Epithelial cell of esophagus (primary cell): ENCODE measurements at places on chromosomes 5 and 9.

- DNase-seq: peak; percentile 3
Measured at GRCh38 chr5:1161833-1162229, 39.6 kb upstream of the SLC6A19 start.

DNA sequence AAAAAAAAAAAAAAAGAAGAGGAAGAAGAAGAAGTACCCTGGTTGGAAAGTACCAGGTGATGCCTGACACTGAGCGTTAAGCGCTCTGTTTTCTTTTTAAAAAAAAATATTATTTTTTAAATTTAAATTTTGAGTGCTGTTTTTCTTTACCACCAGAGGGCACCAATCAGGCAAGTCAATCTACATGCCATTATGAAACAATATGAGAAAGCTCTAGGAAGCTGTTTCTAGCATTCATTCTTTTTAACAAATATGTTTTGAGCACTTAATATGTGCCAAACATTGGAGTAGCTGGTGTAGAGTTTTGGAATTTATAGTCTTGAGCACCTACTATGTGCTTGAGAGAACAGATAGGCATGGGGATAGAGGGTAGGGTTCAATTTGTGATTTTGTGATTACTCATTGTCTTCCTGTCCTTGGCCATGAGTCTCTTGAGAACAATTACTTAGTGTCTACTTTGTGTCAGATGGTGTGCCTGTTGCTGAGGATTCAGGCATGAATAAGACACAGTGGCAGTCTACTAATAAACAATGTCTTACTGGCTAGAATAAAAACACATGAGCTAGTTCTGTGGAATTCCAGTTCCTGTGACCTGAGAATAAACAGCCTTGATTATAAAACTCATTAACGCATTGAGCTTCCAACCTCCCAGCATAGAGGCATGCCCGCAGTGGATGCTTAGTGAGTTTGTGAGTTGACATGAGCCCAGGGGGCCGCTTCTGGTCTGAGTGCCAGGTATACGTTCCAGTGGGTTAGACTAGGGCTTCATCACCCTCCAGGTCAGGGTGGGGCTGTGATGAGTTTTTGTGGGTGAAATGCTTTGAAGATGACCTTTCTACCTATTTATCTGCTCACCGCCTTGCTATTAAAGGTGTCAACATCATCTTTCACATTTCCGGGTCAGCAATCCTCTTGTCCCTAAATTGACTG is 3.0 kb upstream of the UBE2R2 start:
- DNase-seq: peak; percentile 83

DNA sequence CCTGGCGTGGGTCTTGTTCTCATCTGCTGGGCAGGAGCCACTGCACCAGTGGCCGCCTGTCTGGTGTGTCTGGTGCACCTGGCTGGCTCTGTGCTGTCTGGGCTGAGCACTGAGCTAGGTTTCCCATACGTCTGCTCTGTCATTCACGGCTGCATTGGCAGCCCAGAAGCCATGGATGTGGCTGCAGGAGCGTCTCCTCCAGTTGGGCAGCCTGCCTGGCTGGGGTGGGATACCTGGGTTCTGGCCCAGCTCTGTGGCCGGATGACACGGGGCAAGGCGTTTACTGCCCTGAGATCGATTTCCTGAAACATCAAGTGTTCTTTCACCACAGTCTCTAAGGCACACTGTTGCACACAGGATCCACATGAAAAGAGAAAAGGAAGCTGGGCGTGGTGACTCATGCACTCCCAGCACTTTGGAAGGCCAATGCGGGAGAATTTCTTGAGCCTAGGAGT is 25.5 kb upstream of the SLC25A51 start:
- DNase-seq: peak; percentile 79

GRCh38 chr5:176851871-176852658 is 41.7 kb downstream of the UNC5A start:
- no peak for DNase-seq

DNA sequence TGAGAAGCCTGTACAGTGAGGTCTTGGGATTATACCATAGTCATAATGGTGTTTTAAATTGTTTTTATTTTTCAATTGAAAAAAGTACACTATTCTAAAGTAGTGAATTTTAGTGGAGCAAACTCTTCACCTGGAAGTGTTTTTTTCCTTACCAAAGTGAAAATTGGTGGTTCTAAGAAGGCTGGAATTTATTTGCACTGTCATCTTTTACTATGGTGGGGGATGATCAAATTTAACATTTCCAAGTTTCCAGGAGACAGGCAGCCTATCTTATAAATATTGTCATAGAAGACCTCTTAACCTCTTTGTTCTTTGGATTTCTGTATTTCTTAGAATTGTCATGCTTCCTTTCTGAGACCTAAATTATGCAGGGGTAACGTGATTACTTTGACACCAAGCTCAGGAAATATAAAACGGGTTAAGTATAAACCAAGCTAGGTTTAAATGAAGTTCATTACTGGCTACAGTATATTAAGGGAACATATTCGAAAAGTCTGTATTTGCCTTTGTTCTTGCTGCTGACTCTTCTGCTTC is 20.2 kb downstream of the NDFIP1 start:
- no peak for DNase-seq
